ENCODE measurements at places on chromosomes 2 and 18.

DNA sequence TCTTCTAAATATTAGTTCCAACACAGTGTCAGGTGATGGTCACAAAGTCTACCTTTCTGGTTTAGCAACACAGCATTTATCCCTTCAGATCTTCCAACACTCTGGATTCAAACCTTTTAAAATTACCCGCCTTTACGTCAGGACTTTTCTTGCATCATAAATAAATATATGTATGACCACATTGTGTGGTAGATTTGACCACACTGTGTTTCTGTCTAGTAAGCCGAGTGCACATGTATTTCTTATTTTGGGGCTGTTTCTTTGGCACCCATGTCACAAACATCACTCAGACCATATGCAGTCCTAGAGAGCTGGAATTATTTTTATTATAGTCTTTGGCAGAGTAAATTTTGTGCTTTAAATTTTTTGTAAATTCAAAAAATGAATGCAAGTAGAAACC, 172.1 kb downstream of the ANKRD44 start:
- no peak for DNase-seq

DNA sequence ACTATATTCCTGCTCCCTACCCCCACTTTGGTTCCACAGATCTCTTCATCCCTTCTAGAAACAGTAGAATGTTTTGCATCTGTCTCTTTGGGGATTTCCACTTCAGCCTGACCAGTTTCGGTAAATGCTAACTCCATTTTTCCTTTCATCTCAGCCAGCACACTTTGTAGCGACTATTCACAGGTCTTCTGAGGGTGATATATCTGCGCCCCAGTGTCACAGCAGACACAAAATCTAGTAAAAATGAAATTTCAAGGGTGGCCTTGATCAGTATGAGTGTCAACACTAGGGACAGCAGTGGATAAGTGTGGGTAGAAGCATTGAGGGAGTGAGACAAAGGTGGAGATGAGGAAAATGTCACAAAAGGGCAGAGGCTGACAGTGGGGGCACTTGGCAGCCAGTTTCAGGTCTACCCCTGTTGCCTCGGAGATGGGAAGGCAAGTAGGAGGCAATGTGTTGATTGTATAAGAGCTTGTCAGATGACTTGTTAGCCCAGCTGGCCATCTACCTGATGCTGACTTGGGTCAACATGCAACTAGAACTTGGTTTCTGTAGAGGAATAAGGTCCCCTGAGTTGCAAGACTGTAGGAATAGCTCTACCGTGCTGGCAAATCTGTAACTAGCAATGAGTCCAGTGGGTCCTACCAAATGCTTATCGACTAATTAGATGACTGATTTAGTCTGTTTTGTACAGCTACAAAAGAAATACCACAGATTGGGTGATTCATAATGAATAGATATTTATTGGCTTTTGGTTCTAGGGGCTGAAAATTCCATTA, 60.7 kb downstream of the CXCR4 start:
- DNase-seq, result no peak

DNA sequence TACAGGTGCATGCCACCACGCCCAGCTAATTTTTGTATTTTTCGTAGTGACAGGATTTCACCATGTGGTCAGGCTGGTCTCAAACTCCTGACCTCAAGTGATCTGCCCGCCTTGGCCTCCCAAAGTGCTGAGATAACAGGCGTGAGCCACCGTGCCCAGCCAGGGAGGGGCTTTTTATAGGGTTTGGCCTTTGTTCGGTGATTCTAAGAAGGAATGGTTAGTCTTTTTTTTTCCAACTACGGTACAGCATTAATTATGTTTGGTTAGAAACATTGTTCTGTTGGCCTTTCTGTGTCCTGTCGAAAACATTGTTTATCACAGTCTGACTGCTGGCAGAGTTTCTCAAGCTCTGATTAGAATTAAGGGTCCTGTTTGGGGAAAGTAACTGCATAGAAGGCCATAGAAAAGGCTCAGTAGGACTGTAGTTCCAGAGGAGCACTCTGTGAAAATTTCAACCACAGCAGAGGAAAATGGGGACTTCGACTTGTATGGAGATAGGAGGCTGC, 19.3 kb upstream of the SMCHD1 start:
- DNase-seq, result no peak

DNA sequence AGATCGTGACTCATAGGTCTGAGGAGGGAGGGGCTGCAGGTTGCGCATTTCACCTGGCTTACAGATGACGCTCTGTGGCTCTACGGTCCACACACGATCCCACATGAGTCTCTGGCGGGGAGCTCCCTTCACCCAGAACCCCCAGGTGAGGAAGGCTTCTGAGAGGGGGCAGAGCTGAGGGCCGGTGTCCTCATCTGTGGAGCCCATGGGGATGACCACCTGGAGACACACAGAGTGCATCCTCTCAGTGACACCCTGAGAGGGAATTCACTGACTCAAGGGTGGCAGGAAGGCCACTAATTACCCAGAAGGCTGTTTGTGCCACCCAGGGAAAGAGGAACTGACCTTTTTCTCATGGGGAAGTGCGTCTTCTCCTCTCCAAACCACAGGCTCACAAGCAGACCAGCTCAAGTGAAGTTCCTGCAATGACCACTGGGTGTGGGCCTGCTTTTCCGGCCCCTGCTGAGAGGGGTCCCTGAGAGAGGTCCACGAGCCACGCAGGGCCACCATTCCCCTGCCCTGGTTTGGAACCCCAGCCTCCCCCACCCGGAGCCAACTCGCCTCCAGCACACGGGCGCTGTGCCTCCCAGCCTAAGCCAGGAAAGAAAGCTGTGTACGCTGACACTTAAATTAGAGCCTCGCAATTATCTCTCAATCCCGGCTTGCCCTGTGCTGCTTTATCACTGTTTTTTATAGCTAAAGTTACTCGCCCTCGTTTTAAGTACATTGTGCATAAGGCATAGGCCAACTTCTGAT, 114.1 kb downstream of the BCL11A start:
- DNase-seq, result no peak

- DNase-seq, result no peak
These were observed 96.2 kb downstream of the PDE1A start for GRCh38 chr2:182330451-182331305.
